ENCODE measurements at places on chromosomes 2 and 18.

DNA sequence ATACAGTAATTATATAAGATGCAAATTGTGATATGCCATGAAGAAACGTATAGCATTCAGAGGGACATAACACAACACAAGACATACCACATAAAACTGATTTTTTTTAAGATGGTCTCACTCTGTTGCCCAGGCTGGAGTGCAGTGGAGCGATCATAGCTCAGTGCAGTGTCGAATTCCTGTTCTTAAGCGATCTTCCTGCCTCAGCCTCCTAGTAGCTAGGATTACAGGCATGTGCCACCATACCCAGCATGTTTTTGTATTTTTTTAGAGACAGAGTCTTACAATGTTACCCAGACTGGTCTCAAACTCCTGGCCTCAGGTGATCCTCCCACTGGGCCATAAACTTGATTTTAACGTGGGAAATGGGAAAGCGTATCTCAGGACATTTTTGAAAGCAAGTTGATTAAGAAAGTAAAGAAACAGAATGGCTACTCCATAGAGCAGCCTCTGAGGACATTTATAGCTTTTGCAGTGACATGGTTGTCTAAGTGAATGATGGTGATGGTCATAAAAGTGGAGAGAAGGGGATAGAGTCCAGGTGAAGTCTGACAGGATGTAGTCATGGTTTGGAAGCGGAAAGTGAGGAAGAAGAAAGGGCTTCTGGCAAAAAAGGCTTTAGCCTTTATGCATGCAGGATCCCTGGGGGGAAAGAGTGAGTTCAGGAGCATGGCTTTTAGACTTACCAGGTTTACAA lies 2.4 kb downstream of the TSGA10 start:
- no peak for DNase-seq

DNA sequence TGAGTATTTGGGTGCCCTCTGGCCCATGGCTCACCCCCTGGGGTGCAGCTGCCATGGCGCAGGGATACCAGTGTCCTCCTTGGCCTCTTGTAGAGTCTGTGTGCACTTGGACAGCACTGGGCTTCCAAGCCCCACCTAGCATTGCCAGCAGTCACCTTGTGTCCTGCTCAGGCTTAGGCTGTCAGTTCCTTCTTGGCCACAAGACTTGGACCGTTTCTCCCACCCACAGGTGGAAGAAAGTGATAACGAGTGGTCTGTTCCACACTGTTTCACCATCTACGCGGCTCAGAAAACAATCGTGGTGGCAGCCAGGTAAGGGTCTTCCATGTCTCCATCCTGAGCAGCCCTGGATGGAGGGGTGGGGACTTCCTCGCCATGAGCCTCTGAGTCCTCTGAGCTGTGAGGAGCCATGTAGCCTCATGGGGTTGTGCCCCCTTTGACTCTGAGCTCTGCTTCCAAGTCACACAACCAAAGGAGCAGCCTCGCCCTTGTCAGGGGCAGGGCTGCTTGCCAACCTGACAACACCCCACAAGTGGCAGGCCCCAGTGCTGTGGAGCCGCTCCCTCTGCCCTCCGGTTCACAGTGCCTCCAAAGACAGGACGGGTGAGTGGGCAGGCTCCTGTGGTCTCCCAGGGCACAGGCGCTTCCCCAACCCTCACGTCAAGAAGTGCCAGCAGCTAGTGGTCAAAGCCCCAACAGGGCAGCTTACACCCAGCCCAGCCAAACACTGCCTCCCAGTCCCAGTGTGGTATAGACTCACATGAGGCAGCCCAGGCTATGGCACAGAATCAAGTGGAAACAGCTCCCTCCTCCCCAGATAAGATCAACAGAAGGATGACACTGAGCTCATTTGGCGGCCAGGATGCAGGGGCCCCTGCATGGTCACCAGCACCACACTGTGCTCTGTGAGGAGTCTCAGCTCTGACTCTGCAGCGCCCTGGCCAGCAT lies 18.4 kb downstream of the STK25 start:
- DNase-seq: no peak

DNA sequence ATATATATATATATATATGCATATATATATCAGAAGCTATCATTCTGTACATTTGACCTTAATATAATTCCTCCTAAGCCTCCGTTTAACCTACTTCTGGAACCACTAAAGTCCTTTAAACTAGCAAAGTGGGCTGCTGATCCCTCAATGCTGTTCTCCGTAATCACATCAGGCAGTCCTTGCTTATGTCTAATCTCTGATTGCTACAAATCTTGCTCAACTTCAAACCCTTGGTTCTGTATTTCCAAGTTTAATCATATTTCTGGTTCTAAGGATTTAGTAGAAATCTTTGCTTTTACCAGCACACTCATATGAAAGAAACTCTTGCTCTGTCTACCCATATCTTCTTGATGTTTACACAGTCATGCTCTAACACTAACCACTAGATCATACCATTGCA lies 91.5 kb upstream of the GALNT13 start:
- DNase-seq: no peak

GRCh38 chr2:142769761-142770160 lies 107.7 kb upstream of the KYNU start:
- DNase-seq: no peak

GRCh38 chr2:157596992-157597681 lies 31.5 kb downstream of the ACVR1C start:
- DNase-seq: peak; percentile 28

GRCh38 chr2:116820986-116821385 lies 993.5 kb upstream of the DDX18 start:
- DNase-seq: no peak

GRCh38 chr18:23809415-23809814 lies 120.2 kb downstream of the LAMA3 start:
- DNase-seq: no peak

DNA sequence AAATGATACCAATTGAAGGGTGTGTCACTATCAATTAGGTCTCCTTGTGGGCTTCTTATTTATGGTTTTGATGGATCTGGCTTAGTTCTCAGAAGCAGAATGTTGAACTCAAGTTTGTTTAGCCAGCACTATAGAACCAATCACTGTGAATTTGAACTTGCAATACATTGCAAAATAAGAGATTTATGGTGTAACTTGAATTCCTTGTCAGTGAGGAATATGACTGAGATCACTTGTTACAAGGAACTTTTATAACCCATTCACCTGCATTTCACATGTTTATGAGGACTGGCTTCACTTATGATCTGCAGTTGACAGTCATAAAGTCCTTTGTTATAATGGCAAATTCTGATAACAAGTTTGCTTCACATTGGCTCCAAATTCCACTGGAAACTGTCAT lies 9.8 kb downstream of the GATA6 start:
- no peak for DNase-seq

DNA sequence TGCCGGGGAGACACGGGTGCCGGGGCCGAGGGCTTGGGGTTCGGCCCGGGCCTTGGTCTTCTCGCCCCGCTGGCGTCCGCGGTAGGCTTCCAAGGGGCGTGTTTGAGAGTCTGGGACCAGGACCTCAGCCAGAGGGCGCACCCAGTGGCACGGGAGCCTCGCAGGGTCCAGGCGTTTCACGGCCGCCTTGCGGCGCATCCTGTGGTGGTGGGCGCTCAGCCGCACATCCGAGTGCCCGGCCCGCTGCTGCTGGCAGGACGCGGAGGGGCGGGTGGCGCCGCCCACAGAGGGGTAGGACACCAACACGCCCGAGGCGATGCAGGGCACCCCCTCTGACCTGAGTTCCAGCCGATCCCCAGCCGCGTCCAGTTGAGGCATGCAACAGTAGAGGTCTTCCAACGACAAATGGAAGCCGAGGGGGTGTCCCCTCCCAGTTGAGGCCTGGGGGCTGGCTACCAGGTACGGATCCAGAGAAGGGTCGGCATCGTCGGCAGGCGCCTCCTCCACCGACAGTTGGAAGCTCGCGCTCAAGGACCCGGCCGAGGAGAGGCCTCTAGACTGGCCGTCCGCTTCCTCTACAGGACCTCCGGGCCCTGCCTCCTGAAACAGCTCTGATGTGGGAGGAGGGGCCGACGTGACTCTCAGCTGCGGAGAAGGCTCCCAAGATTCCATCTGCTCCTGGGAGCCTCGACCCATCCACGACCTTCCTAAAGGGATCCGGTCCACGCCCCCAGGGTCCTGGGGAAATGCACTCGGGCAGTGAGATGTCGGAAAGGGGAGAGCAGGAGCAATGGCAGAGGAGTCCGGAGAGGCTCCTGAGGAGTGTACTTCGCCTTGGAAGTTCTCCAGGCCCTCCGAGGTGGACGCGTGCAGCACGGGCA lies 6.3 kb downstream of the C2orf81 start:
- DNase-seq: peak; percentile 13

DNA sequence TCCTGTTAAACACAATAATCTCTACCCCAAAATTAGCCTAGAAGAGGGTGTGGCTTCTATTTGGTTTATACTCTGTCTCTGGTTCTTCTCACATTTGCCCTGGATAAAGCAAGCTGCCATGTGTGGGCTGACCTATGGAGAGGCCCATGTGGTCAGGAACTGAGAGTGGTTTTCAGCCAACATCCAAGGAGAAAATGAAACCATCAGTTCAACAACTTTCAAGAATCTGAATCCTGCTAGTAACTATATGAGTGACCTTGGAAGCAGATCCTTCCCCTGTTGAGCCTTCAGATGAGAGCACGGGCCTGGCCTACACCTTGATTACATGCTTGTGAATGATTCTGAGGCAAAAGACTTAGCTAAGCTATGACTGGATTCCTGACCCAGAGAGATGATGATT lies 11.5 kb upstream of the TRIB2 start:
- peak; percentile 77 for DNase-seq

GRCh38 chr2:208466151-208466919 lies 59.7 kb downstream of the PTH2R start:
- DNase-seq: peak; percentile 52
